ENCODE measurements at places on chromosomes 7 and 10. TPM values are rescaled to one million over a fixed set of nuclear protein-coding genes. Genes with fewer than 3 reads are reported as not detected.
A peak's percentile ranks its signal among the peaks of the same experiment; 100 is the strongest.

Gene RSPH10B
- not detected for total RNA-seq

Gene PNLIPRP3
- total RNA-seq: 150 TPM

Gene CALHM3
- not detected for total RNA-seq

Gene KLLN
- 1.1 TPM for total RNA-seq

Gene C10orf62
- not detected for total RNA-seq

Gene SUN3
- total RNA-seq: not detected

Gene OR9A4
- total RNA-seq: 0.17 TPM

DNA sequence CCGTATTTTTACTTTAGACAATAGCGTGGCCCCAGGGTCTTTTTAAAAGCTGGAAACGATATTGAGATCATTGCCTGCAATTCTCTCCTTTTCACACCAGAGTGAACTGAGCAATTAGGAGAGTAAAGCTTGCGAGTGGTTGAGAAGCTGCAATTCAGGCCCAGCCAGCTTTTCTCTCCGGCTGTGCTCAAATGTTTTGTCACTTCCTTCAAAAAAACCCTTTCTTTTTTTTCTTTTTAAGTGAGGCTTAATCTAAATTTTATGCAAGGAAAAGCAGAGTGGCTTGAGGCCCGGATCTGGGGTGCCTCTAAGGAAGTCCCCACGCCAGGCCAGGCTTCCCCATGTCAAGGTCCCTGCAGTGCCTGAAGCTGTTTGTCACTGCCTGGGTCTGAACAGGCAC lies 433.9 kb downstream of the GLRX3 start:
- no peak for DNase-seq

DNA sequence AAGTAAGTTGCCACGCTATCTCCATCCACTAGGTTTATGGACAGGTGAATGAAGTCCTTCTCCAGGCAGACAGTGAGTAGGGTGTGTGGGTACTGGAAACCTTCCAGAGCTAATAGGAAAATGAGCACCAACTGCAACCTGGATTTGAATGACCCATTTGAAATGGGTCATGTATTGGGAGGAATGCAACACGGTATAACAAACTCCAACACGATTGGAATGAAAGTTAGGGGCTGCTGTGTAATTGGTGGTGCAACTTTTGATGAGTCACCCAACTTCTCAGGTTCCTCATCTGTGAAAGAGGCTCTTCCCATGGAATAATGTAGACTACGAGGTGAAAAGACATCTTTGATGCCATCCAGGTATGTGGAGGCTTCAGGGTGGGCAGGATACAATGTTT lies 241.4 kb upstream of the PODXL start:
- no peak for DNase-seq

- DNase-seq: peak; percentile 38
Measured at GRCh38 chr10:72552857-72553256, 73.0 kb downstream of the MICU1 start.

- DNase-seq: no peak
Measured at GRCh38 chr10:46239993-46240683, 46.7 kb upstream of the ANTXRL start.

DNA sequence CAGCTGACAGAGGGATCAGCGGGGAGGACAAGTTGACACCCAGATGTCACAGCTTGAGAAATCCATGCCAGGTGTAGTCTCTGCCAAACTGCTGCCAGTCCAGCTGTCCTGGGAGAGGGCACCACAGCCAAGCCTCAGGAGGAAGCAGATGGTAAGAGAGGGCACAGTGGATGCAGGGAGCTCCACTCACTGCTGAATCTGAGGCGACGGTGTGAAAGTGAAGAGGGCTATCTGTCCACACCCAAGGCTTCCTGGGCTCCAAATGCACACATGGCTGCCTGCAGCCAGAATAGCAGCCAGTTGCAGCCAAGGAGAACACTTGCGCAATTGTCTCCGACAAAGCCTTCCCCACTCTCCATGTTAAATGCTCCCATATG lies 502.4 kb downstream of the GRID1 start:
- DNase-seq: no peak

DNA sequence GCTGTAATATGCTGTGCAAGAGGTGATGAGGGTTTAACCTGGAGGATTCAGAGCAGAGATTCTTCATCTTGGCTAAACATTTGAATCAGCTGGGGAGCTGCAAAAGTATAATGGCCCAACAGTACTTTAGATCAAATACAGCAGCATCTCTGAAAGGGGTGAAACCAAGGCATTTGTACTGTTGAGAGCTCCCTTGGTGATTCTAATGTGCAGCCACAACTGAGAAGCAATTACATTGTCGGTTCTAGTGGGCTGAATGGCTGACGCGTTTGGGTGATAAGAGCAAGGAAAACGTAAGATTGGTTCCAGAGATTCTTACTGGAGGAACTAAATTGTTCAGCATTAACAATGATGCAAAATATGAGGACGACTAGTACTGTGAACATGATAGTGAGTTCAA lies 269.7 kb downstream of the AGMO start:
- DNase-seq: no peak

DNA sequence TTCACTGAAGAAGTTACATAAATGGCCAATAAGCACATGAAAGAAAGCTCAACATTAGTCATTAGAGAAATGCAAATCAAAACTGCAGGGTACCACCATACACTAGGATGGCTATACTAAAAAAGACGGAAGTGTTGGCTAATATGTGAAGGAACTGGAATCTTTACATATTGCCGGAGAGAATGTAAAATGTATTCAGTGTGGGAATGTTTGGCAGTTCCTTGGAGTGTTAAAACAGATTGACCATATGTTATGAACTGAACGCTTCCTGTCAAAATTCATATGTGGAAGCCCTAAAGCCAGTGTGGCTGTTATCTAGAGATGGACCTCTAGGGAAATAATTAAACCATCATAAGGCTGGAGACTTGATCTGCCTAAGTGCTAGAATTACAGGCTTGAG lies 33.1 kb downstream of the SUV39H2 start:
- no peak for DNase-seq

GRCh38 chr10:58951746-58952145 lies 224.7 kb upstream of the PHYHIPL start:
- no peak for DNase-seq

- no peak for DNase-seq
Measured at GRCh38 chr7:101913247-101913721, 95.9 kb downstream of the CUX1 start.

DNA sequence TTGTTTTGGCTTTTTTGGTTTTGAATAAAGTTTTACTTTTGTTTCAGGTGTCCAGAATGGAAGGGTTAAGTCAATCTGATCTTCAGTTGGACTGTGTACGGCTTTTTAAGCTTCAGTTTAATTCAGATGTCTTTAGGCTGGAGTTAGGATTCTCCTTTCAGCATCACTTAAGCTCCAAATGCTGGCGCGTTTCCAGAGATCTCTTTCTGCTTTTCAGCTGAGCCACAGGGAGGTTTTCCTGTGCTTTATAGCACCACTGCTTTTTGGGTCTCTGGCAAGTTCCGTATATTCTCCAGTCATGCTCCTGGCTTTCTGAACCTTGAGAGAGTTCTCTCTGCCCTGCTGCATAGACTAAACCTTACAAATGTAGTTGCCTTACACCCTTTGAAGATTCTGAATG lies 60.0 kb downstream of the VTI1A start:
- no peak for DNase-seq

GRCh38 chr7:4792537-4793126 lies 17.2 kb downstream of the AP5Z1 start:
- DNase-seq: no peak

- DNase-seq: no peak
Measured at GRCh38 chr7:46459942-46460341, 538.9 kb upstream of the IGFBP3 start.

All from mammary epithelial cell (primary cell).